Adrenal gland (tissue), 19 donors: ENCODE measurements at places on chromosomes 7 and 10. TPM values are rescaled to one million over a fixed set of nuclear protein-coding genes. Genes with fewer than 3 reads are reported as not detected.

DNA sequence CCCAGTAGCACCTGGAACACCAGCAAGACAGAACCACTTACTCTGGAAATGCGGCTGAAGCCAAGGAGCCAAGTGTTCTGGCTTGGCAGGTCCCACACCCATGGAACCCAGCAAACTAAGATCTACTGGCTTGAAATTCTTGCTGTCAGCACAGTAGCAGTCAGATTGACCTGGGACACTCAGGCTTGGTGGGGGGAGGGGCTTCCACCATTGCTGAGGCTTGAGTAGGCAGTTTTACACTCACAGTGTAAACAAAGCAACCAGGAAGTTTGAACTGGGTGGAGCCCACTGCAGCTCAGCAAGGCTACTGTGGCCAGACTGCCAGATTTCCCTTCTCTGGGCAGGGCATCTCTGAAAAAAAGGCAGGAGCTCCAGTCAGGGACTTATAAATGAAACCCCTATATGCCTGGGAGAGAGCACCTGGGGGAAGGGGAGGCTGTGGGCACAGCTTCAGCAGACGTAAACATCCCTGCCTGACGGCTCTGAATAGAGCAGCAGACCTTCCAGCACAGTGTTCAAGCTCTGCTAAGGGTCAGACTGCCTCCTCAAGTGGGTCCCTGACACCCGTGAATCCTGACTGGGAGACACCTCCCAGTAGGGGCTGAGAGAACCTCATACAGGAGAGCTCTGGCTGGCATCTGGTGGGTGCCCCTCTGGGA, 121.2 kb downstream of the MTERF1 start:
- H3K27me3 ChIP-seq: no peaks in the 10 kb centered on the region
- no peaks in the 10 kb centered on the region for H3K4me1 ChIP-seq
- H3K4me3 ChIP-seq: no peak overlapping the region
- H3K36me3 ChIP-seq: no peaks in the 10 kb centered on the region
- DNase-seq: no peak
- no peak overlapping the region for H3K27ac ChIP-seq

DNA sequence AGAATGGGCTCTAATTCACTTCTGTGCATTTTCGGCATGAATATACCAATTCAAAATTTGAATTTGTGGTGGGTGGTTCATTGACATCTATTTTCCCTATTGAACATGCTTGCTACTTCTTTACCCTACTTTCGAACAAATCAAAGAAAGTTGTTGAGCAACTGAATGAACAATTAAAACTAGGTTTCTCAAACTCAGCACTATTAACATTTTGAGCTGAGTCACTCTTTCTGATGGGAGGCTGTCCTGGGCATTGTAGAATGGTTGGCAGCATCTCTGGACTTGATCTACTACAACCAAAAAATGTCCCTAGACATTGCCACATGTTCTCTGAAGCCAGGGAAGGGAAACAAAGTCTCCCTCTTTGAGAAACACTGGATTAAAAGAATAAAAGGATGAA, 116.7 kb downstream of the COL28A1 start:
- no peaks in the 10 kb centered on the region for H3K27me3 ChIP-seq
- H3K4me3 ChIP-seq: no peak overlapping the region
- no peak for DNase-seq
- no peaks in the 10 kb centered on the region for H3K36me3 ChIP-seq

Gene GIMAP1
- 11.2 TPM for total RNA-seq

Gene TAS2R5
- total RNA-seq: 0.57 TPM

GRCh38 chr10:11255796-11256444, 238.2 kb downstream of the CELF2 start:
- no peaks in the 10 kb centered on the region for H3K27me3 ChIP-seq
- H3K36me3 ChIP-seq: no peaks in the 10 kb centered on the region
- no peak overlapping the region for H3K4me3 ChIP-seq
- no peak for DNase-seq
- H3K4me1 ChIP-seq: no peaks in the 10 kb centered on the region

DNA sequence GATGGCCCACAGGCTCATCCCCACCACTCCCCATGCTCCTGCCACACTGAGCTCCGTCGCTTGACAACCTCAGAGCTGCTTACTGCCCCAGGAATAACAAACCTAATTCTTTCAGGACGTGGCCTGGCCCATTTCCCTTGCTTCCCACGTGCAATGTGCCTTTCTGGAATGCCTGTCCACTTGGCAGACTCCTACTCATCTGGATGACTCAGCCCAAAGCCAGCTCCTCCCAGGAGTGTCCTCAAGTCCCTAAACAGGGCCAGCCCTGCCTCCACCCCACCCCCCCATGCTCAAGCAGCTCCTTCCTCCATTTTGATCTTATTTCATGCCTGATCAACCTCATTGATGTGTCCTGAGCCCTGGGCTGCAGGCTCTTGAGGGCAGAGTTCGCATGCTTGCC, 164.9 kb upstream of the RNF32 start:
- H3K36me3 ChIP-seq: no peaks in the 10 kb centered on the region
- H3K27me3 ChIP-seq: no peaks in the 10 kb centered on the region
- no peak overlapping the region for H3K27ac ChIP-seq
- peak; percentile 84 for DNase-seq

DNA sequence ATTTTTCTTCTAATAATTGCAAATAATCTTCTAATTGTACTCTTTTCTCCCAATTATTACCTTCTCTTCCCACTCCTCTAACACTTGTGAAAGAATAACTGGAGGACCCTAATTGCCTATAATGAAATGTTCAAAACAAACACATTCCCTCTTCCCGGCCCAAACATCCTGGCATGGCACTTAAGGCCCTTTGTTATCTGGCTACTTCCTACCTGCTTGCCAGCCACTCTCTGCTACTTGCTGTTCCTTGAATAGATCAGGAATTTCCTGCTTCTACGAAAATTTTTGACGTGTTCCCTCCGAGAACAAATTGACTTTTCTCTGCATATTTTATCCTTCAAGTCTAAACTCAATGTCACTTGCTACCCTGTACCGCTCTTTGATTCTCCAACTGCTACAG, 56.1 kb upstream of the NOBOX start:
- no peak overlapping the region for H3K4me3 ChIP-seq
- no peaks in the 10 kb centered on the region for H3K36me3 ChIP-seq
- H3K27ac ChIP-seq: no peak overlapping the region
- H3K27me3 ChIP-seq: no peaks in the 10 kb centered on the region
- DNase-seq: no peak

Gene NKX1-2
- total RNA-seq: not detected

DNA sequence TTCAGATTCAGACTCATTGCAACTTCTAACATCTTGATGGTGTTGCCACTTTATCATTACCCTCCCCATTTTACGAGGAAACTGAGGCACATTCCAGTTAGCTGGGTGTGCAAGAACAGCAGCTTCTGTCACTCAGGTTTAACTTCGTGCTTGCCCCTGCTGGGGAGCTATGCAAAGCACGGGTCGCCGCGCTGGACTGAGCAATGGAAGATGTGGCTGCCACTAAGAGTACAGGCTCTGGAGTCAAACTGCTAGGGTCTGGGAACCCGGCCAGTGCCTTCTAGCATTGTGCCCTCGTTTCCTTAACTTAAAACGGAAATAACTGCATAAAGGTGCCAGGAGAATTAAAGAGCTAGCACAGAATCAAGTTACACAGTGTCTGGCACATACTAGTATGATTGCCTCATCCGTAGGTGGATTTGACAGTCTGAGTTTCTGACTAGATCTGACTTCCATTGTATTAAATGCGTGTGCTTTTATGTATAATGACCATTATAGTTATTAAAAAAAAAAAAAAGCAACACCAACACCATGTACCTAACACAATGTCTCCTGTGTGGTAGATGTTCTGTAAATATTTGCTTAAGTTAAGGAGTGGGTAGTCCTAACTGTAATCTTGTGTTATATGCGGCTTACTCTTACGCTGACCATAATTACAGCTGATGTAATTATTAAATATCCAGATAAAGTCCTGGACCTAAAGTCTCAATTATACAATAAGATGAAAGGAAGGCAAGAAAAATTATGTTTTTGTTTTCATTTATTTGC, 842 bp downstream of the ZNF22 start:
- peak; percentile 64 for DNase-seq
- no peaks in the 10 kb centered on the region for H3K27me3 ChIP-seq
- H3K4me3 ChIP-seq: peak overlapping the region; percentile 80

Gene TEX47
- total RNA-seq: not detected

Gene C10orf105
- total RNA-seq: 0.48 TPM

DNA sequence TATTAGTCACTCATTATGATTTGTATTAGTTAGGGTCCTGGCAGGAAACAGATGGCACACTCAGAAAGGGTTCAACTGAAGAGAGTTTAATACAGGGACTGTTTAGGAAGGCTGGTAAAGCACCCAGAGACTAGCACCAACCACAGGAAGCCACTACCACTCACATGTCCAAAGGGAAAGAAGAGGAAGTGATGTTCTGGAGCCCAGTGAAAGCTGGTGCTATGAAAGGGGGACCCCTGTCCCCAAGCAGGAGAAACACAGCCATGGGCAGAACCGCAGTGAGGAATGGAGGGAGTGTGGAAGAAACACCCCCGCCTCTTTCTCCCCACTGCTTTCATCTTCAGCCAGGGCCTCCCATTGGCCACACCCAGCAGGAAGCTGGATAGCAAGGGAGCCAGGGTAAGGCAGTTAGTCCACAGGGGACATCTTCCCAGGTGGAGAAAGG, 3.2 kb upstream of the VSIR start:
- H3K27me3 ChIP-seq: no peaks in the 10 kb centered on the region
- H3K4me3 ChIP-seq: no peak overlapping the region
- DNase-seq: no peak
- H3K27ac ChIP-seq: no peak overlapping the region
- no peaks in the 10 kb centered on the region for H3K36me3 ChIP-seq
- peaks cover 10% of the 10 kb centered on the region for H3K4me1 ChIP-seq

DNA sequence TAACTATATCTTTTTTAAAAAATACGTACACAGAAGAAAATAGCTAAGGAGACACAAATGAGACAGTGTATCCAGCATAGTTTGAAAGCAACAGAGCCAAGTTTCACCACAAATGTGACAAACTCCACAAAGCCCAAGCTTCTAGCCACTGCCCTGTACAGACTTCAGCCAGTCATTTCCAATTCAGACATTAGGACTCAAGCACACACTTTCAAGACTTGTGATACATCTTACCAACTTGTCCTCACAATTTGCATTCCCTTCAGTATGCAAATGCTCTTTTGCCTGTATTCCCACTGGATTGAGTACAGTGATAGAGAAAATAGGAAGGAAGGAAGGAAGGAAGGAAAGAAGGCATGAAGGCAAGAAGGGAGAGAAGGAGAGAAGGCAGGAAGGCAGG, 510.4 kb downstream of the KCNMA1 start:
- H3K4me1 ChIP-seq: no peaks in the 10 kb centered on the region
- H3K27me3 ChIP-seq: no peaks in the 10 kb centered on the region
- no peak overlapping the region for H3K27ac ChIP-seq

DNA sequence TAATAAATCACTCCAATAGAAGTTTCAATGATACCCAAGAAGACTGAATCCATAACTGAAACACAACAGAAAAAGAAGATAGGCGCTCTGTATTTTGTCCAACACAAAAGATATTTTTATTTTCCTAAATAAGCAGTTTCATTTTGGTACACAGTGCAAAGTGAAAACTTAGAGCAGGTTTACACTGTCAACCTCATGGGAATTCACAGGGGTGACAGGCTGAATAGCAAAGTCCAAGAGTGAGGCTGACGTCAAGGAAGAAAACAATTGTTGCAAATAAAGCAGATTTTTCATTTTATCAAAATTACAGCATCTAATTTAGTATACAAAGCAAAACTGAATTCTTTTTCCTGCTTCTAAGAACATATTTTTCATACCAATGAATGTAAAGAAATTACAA, 28.6 kb downstream of the NAMPT start:
- no peak overlapping the region for H3K27ac ChIP-seq
- no peaks in the 10 kb centered on the region for H3K27me3 ChIP-seq
- peaks cover 70% of the 10 kb centered on the region for H3K36me3 ChIP-seq

GRCh38 chr10:2262333-2262732, 525.0 kb upstream of the ADARB2 start:
- H3K27me3 ChIP-seq: no peaks in the 10 kb centered on the region
- no peak overlapping the region for H3K27ac ChIP-seq
- H3K36me3 ChIP-seq: no peaks in the 10 kb centered on the region
- no peak for DNase-seq
- no peak overlapping the region for H3K4me3 ChIP-seq
- H3K4me1 ChIP-seq: no peaks in the 10 kb centered on the region

Gene IGFBP3
- total RNA-seq: 19.9 TPM

- H3K4me1 ChIP-seq: no peaks in the 10 kb centered on the region
- no peak overlapping the region for H3K27ac ChIP-seq
- no peaks in the 10 kb centered on the region for H3K27me3 ChIP-seq
- DNase-seq: no peak
These were observed 423.9 kb downstream of the CALN1 start for GRCh38 chr7:71988201-71988600.

DNA sequence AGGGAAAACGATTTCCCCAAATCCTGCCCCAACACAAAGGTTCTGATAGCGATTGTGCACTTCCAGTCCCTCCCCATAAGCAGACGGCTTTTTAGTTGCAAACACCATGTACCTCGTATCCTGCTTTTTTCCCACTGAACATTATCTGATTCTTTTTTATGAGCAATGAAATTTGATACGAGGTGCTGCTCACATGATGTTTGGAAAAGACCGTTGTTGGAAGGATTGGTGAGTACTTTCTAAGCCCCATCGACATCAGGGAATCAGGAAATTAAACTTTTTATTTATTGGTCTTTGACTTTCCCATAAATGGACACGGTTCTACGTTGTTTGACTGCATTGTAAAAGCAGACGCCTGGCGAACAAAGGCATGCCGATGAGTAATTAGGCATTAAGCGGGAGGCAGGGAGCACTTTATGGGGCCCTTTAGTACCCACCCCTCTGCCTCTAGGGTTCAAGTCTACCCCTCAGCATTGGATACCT, 49.4 kb downstream of the TEX36 start:
- DNase-seq: no peak
- no peak overlapping the region for H3K4me3 ChIP-seq
- H3K27me3 ChIP-seq: peaks cover 3% of the 10 kb centered on the region

Gene OR6V1
- total RNA-seq: not detected

- DNase-seq: no peak
- H3K27me3 ChIP-seq: no peaks in the 10 kb centered on the region
- H3K4me3 ChIP-seq: no peak overlapping the region
- H3K4me1 ChIP-seq: no peaks in the 10 kb centered on the region
- H3K36me3 ChIP-seq: no peaks in the 10 kb centered on the region
These were observed 91.1 kb downstream of the CALN1 start for GRCh38 chr7:72321081-72321480.

Gene WNT8B
- not detected for total RNA-seq

Gene GALNT17
- 7.9 TPM for total RNA-seq

DNA sequence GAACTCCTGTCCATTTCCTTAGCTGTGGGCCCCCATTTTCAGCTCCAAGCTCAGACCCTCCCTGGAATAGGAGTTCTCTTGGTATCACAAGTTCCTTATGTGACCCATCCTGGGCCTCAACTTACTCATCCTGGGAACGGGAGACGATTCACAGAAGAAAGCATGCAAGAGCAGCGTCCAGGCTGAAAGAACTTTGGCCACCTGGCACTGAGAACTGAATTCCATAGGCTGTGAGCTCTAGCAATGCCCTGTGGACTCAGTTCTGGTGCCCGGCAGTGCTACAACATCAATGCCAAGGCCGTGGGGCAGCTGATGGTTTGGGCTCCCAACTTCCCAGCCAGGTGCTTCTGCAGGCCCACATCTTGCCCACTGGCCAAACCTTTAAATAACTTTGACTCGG, 3.9 kb upstream of the CUEDC2 start:
- H3K27me3 ChIP-seq: no peaks in the 10 kb centered on the region
- DNase-seq: no peak
- H3K36me3 ChIP-seq: no peaks in the 10 kb centered on the region
- H3K4me3 ChIP-seq: no peak overlapping the region

- no peaks in the 10 kb centered on the region for H3K27me3 ChIP-seq
- DNase-seq: no peak
These were observed 237.6 kb upstream of the TCERG1L start for GRCh38 chr10:131549116-131549515.
